H7 (cell line): ENCODE measurements at places on chromosomes 1 and 21. TPM values are rescaled to one million over a fixed set of nuclear protein-coding genes. Genes with fewer than 3 reads are reported as not detected.

The SYT14 gene
- 9.1 and 10.6 TPM in 2 replicates for total RNA-seq

The FAM43B gene
- total RNA-seq: 4.1 and 6.1 TPM in 2 replicates

The PYHIN1 gene
- total RNA-seq: not detected in 2 replicates

The CELA2B gene
- total RNA-seq: not detected in 2 replicates

The HEYL gene
- total RNA-seq: 0.63 and 0.94 TPM in 2 replicates

The SYDE2 gene
- 13.0 and 15.6 TPM in 2 replicates for total RNA-seq

The B3GALT2 gene
- not detected in 2 replicates for total RNA-seq

The CASQ2 gene
- 0.03 TPM in 1 of 2 replicates, not detected in the other for total RNA-seq

The SH2D2A gene
- 4.3 and 8.4 TPM in 2 replicates for total RNA-seq

The CNR2 gene
- total RNA-seq: not detected in 2 replicates

The OR2AK2 gene
- not detected in 2 replicates for total RNA-seq

The RAB3B gene
- total RNA-seq: 22.4 and 29.6 TPM in 2 replicates

The ELAPOR1 gene
- total RNA-seq: 0.07 and 0.10 TPM in 2 replicates

The SPATA46 gene
- total RNA-seq: not detected in 2 replicates

The OLIG2 gene
- 0.17 and 0.67 TPM in 2 replicates for total RNA-seq

The COL6A2 gene
- total RNA-seq: 127 and 143 TPM in 2 replicates

The LHX4 gene
- 1.1 and 2.7 TPM in 2 replicates for total RNA-seq

The TRIM63 gene
- total RNA-seq: 0.07 and 0.11 TPM in 2 replicates

The MMP23B gene
- total RNA-seq: 11.9 and 15.7 TPM in 2 replicates

The TNFSF18 gene
- total RNA-seq: not detected in 2 replicates

The FAM110D gene
- 1.00 and 2.7 TPM in 2 replicates for total RNA-seq
